NB4 (cell line): ENCODE measurements at places on chromosomes 2 and 18.

- no peak for DNase-seq
Observed at GRCh38 chr2:189821953-189822748, 37.9 kb downstream of the PMS1 start.

DNA sequence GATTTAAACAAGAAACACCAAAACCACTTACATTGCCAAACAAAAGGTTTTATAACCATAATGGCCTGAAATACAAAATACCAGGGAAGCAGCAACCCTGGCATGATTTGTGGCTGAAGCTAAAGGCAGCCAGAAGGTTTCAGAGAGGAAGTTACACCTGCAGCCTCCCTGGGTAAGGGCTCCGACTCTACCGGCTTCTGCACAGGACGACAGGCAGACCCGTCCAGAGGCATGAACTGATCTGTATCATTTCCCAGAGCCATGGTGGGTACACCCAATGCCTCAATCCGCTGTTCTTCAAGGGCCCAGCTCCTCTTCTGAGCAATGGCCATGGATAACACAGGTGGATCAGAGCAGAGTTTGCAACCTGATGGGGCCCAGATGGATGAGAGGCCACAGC lies 71.6 kb downstream of the PXDN start:
- DNase-seq = no peak

DNA sequence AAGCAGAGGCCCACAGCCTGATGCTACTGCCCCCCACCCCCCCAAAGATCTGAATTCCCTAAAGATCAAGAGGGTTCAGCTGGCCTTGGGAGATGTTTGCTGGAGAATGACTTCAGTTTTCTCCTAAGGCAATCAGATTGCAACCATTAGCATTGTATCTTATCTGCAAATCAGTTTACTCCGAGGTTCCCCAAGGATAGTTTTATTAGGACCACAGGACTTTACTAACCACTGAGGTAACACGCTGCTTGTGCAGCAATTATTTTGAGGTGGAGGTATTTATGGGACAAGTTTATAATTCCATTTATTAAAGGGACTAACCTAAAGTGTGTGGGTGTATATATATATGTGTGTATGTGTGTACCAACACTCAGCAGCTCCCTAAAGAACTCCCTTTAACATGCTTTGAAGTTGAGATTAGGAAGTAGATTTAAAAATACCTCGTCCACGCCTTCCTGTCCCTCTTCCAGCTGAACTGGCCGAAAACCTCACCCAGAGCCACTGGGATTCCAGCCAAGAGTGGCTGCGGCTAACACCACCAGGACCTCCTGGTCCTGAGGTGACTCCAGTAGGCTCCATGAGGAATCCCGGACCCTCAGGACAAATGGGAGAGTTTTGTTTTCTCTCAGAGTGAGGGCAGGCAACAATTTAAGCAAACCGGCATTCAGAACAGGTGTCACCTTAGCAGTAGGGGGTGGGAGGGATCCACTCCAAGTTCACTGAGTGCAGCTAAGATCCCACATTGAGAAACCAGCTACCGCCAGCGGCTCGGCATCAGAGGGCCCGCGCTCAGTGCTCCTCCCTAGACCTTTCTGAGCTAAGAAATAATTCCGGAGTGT lies 3.0 kb upstream of the DLX1 start:
- DNase-seq = peak; percentile 41

DNA sequence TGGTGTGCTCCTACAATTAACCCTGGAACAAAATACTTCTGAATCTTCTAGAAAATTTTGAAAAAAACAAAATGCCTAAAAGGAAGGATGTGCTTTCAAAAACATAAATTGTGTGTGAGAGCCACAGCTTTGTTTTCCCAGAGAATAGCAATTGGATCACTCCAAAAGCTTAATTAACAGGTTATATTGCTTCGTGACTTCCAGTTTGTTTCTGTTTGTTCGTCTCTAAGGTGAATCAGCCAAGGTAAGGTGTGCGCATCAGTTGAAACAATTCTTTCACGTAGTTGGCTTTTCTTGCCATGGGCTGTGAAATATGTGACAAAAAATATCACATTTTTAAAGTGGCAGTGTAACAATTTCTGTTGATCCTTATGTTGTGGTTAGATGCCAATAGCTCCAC lies 90.3 kb upstream of the BARD1 start:
- no peak for DNase-seq

DNA sequence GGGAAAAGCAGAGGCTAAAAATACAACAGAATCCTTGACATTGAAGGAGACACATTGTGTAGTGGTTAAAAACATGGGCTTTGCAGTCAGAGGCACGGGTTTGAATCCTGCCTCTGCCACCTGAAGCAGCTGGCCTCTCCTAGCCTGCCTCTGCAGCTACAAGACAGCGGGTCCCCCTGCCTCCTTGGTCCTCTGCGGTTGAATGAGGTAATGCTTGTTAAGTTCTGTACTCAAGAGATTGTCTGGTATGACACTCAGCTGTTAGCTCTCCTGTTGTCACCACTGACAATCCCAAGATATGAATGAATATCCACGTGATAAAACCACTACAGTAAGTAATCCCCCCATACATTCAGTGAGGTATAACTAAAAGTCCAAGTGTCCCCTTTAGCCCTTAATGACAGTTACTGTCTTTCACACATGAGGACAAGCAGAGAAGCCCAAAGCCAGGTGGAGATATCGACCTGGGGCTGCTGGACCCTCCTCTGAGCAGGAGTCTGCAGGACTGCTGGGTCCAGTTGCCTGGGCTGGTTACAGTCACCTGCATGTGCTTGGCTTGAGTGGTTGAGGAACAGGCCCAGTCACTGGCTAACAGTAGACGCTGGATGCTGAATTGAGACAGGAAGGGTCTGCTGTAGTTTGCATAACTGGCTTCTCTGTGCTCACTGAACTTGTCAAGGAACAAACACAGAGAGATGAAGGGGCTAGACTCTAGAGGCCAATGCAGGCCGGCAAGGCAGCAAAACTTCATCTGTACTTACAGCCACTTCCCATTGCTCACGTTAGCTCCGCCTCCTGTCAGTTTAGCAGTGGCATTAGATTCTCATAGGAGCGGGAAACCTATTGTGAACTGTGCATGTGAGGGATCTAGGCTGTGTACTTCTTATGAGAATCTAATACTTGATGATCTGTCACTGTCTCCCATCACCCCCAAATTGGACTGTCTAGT lies 85.5 kb downstream of the TGFA start:
- DNase-seq = peak; percentile 79

GRCh38 chr18:58453913-58454317 lies 175.0 kb downstream of the ALPK2 start:
- no peak for DNase-seq

- no peak for DNase-seq
Observed at GRCh38 chr2:177445200-177445599, 52.6 kb downstream of the AGPS start.

DNA sequence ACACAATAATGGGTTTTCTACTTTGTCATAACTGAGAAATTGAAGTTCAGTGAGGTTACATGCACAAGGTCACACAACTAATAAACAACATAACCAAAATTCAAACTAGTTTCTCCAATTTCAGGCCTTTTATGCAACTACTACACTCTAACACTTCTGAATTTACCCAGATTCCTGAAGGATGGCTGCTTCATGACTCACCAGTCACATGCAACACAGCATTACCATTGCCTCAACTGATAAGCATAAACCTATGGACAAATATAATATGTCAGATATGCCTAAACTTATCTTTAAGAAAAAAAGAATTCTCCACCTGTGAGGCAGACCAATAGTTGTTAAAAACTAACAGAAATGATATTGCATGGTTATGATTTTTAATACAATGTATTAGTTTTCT lies 586.5 kb upstream of the SLC8A1 start:
- DNase-seq = no peak

DNA sequence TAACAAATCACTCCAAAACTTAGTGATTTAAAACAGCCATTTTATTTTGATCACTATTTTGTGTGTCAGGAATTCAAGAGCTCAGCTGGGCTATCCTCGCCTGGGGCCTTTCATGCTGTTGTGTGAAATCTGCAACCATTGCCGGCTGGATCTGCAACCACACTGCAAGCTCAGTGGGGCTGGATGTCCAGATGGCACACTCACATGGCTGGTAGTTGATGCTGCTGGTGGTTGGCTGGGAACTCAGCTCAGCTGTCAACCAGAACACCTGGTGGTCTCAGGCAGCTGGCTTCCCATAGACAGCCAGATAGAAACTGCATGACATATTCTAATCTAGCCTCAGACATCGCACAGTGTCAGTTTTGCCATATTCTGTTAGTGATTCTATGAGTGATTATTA lies 30.6 kb upstream of the AP1S3 start:
- no peak for DNase-seq

DNA sequence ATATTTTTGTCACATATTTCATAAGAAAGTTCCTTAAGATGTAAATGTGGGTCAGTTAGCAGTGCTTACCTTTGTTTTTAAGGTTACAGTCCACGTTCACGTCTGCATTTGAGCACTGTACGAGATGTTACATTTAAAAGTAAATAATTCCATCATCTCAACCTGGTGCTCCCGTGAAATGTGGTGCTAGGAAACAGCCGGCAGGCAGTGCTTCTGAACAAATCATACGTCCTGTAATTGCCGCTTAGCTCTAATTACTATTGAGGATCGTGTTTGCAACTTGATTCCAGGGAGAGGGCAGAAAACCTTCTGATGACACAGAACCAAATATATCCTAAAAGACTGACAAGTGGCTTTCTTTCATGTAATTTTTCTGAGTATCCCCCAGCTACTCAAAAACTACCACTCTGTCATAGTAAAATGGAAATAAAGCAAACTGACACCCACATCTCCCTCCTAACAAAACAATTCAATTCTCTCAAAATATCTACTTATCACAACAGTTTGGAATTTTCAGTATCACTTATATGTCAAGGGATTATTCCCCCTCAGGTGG lies 297.8 kb upstream of the SESTD1 start:
- no peak for DNase-seq

- no peak for DNase-seq
Observed at GRCh38 chr2:228802181-228803071, 468.7 kb downstream of the PID1 start.

- no peak for DNase-seq
Observed at GRCh38 chr18:50117863-50118262, 77.1 kb downstream of the MYO5B start.

- no peak for DNase-seq
Observed at GRCh38 chr2:18311420-18312195, 248.8 kb downstream of the RDH14 start.

DNA sequence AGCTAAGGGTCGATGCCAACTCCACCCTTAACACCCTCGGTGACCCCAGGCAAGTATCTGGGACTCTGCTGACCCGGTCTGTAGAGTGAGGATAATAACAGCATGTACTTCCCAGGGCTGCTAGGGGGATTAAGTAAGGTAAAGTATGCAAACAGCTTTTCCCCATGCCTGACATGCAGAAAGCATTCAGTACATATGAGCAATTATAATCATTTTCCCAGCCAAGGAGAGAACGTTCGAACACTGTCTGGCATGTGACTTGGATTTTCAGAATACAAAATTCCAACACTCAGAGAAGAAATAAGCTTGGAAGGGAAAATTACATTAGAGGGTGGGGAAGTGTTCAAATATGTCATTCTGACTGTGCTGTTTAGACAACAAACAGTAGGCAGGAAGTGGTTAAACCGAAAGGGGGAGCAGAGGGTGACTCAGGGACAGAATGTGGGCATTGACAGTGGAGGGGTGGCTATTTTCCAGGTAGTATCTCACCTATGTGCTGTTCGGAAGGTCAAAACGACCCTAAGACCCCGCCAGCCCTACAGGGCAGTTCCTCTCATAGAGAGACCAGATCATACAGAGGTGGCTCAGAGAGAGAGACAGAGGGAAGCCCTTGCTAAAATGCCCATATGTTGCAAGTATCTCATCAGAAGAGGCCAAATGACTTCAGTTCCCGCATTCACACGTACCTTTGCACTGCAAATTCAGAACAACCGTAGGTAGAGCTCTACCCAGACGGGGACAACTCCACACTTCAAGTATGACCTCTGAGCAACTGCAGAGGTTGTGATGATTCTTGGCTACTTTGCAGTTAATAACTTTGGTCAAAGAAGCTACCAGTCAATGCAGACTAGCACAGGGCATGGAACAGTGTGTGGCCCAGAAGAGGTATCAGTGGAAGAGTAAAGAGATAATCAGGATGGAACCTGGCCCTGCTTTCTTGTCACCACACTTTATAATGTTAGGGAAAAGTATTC lies 14.8 kb downstream of the ASPRV1 start:
- DNase-seq = peak; percentile 84

DNA sequence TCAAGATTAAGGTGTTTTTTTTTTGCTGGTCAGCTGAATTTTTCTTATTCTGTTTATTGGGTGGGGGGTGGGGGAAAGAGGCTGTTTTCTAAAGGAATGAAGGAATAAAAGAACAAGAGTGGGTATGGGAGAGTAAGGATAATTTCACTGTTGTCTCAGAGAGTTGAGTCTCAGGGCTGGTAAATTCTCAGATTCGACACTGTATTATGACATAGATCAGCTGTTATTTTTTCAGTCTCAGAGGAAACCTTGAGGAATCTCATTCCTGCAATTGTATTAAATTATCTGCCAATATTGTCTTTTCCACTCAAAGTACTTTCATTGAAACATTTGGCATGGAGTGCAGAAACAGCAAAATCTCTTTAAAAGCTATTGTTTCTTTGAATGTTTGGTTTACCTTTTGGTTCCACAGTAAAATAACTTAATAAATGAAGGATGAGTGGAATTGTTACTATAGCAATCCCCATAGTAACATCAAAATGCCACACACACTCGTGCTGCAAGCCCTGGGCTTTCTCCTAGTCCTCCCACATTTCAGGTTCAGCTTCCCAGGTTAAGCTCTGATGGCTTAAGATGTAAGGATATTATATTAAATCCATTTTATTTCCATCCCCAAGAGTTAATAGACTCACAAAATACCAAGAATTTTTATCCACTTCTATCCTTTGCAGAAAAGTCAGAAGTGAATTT lies 478.7 kb upstream of the TCF4 start:
- DNase-seq = no peak

DNA sequence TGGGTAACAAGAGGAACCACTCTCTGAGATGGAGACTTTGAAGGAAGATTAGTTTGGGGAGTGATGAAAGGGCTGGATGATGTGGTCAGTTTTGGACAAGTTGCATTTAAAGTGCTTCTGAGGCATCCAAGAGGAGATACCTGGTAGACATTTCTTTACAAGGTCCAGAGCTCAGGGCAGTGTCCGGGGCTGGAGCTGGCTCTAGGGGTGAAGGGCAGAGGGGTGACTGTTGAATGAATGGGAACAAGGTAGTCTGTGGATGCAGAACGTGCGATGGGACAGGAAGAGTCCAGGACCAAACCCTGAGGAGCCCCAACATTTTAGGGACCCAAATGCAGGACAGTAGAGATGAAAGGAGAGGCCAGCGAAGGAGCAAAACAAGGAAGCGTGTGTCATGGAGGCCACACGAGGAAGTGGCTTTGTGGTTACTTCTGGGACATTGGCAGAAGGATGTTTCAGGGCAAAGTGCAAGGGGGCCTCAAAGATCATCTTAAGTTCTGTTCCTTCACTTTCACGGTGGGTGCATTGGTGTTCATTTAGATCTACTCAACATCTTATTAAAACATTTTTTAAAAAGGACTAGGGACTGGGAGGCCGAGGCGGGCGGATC lies 13.6 kb upstream of the GPR35 start:
- peak; percentile 87 for DNase-seq

DNA sequence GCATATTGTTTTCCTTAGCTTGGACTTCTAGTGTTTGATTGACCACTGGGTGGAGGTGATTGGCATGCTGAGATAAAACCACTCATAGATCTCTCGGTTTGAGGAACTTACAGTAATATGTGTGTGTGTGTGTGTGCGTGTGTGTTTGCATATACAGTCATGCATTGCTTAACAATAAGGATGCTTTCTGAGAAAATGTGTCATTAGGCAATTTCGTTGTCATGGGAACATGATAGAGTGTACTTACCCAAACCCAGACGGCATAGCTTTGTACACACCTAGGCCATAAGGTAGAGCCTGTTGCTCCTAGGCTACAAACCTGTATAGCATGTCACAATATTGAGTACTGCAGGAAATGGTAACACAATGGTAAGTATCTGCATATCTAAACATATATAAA lies 167.3 kb downstream of the NYAP2 start:
- DNase-seq = peak; percentile 25
